Spleen (tissue), 13 donors: ENCODE measurements at places on chromosomes 6 and 20.

GRCh38 chr20:40280616-40281015 is 408.4 kb downstream of the MAFB start:
- no peak for DNase-seq

- DNase-seq = no peak
Measured at GRCh38 chr6:70258483-70258882, 44.4 kb downstream of the COL9A1 start.

GRCh38 chr6:22036699-22037098 is 260.1 kb downstream of the PRL start:
- no peak for DNase-seq

GRCh38 chr20:48146877-48147276 is 361.6 kb upstream of the SULF2 start:
- no peak for DNase-seq

DNA sequence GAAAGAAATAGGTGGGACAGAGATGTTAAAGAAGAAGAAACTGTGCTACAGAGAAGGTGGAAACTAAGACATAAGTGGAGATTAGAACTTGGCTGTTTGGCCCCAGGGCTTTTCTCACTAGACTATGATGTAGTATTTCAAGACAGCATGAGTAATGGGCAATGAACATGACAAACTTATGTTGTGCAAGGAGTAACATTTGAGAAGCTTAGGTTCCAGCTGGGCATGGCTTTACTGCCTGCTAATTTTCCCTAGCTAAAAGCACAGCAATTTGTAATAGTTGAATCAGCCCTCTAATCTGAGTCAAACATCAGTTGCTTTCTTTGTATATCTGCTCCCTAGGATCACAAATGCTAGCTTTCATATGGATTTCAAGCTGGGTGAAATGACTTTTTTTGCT is 294.3 kb upstream of the BMP2 start:
- DNase-seq = no peak

GRCh38 chr20:18904624-18905023 is 91.0 kb downstream of the SCP2D1 start:
- DNase-seq = no peak
